ENCODE measurements at places on chromosomes 3 and 15.

DNA sequence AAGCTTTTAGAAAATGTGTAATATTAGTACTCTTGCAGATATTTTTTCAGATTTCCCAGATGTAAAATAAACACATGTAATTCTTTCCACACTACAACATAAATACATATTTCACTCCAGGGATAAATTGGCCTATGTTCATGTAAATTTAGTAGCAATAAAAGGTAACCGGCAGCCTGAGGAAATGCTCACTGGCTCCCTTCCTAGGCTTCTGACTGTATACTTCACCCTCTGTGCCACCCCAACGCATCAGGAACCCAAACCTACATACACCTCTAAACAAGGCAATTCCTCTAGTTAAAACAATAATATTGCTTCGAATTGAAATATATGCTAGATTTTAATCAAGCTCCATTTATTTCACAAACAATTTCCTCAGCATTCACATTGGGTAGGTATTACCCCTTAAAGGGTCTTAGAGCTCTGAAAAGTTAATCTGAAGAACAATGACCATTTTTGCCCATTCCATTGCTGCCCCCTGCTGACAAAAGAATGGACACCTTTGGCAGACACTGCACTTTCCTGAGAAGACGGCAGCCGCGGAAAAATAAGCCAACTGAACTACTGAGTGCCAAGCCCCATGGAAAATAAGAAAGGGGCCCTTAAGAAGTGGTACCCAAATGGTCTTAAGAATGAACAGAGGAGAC lies 212.5 kb downstream of the OSBPL10 start:
- DNase-seq, result peak; percentile 27

DNA sequence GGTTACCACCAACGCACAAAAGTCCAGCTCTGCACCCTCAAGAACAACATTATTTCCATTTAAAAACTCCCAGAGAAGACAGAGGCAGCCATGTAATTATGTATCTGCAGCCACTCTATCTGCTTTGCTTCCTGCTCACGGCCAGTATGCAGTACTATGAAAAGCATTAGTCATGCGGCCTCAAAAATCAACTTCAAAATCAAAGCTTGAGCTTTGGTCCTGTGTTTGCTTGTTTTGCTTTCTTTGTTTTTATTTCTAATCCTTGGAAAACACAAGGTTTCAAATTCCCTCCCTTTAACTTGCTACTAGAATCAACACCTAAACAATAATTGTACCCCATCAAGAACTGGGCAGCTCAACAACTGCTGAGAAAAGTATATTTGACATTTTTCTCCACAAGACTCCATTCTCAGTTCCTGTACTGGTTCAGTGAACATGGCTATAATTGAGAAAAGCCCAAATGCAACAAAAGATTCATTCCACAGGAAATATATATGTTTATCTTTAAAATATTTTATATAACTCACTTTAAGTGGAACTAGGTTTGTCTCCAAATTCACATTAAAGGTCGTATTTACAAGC lies 37.6 kb downstream of the GBE1 start:
- no peak for DNase-seq

GRCh38 chr3:131883711-131884407 lies 151.0 kb downstream of the CPNE4 start:
- no peak for DNase-seq

DNA sequence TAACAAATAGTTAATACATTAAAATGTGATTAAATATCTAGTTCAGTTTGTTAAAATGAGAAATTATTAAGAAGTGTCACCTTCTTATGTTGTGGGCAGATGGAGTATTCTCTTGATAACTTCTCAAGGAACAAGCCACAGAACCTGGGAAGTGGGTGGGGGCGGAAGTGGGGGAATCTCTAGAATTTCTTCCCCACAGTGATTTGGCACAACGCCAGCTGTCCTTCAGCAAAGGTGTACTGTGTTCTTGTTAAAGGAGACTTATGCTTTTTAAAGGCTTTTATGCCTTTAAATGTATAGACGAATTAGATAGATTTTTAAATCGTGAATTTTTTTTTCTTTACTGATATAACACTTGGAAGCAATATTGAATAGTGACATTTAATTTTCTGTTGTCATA lies 42.4 kb downstream of the SEC22A start:
- no peak for DNase-seq

- no peak for DNase-seq
Measured at GRCh38 chr15:65370885-65371284, 6.9 kb downstream of the IGDCC3 start.

DNA sequence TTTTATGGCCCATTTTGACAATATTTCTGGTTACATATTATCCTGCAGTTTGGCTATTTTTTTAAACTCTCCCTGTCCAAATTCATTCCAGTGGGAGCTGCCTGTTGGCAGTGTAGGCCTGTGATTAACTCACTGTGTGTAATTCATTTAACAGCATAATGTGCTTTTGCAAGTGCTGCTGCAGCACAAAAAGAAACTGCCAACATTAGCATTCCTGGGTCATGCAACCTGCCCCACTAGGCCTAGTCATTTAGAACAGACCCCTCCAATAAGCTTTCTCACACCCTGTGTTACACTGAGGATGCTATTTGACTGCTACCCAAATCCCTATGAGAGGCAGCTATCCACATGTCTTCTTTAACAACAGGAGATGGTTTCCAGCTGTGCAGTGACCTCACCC lies 251.2 kb upstream of the UBE2E2 start:
- no peak for DNase-seq

GRCh38 chr3:11077466-11077865 lies 76.8 kb upstream of the HRH1 start:
- no peak for DNase-seq

DNA sequence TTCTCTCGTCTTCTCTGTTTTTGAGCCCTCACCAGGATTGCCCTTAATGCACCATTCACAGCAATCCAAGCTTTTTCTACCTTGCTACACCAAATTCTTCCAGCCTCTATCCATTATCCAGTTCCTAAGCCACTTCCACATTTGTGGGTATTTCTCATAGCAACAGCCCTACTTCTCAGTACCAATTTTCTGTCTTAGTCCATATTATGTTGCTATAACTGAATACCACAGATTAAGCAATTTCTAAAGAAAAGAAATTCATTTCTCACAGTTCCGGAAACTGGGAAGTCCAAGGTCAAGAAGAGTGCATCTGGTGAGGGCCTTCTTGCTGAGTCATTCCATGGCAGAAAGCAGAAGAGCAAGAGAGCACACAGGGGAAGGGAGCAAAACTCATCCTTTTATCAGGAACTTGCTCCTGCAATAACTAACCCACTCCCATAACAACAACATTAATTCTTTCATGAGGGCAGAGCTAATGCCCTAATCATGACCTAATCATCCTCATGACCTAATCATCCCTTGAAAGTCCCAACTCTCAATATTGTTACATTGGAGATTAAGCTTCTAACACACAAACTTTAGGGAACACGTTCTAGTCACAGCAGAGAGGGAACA lies 9.7 kb upstream of the EIF1B start:
- no peak for DNase-seq

- no peak for DNase-seq
Measured at GRCh38 chr3:119148493-119149180, 2.7 kb downstream of the TEX55 start.
